Epithelial cell of proximal tubule (primary cell): ENCODE measurements at places on chromosomes 1 and 21. TPM values are rescaled to one million over a fixed set of nuclear protein-coding genes. Genes with fewer than 3 reads are reported as not detected.
A peak's percentile ranks its signal among the peaks of the same experiment; 100 is the strongest.

DNA sequence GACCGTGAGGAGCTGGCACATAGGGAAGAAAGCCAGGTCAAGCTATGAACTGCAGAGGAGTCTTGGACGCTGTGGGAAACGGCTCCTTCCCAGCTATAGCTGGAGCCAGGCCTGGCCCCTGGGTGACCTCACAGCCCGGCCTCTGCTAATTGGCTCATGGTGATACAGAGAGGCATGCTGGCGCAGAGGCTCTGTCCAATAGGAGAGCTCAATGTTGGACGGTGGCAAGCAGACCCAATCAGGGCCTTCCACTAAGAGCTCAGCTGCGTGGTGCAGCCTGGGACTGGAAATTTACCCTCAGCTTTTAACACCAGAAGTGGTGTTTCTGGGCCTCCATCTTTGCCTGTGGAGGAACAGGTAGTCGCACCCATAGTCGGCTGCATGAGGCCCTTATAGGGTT is 64.4 kb upstream of the GRHL3 start:
- no peak for DNase-seq

DNA sequence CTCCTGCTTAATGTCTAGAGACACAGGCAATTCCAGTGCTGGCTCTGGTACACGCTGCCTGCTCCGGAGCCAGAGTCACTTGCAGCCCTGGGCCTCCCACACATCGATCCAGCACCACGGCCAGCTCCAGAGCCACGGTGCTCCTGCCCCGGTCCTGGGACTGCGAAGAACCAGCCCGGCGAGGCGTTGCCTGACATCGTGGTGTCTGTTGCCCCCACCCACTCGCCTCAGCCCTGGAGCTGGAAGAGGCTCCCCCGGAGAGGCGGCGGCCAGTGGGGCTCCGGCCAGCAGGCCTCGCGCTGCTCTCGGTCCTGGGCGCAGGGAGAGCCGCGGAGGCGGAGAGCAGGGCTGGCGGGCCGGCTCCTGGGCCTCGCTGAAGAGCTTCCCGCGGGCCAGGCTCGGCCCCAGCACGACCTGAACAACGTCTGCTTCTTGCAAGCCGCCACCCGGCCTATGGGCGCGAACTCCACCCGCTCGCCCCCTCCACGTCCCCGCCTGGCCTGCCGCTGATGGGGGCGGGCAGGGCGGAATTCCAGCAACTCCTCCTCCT is 364.8 kb downstream of the CEP170 start:
- no peak for DNase-seq

- peak; percentile 19 for DNase-seq
Observed at GRCh38 chr1:50929376-50929958, 30.6 kb downstream of the FAF1 start.

GRCh38 chr1:218703836-218704235 is 358.7 kb downstream of the TGFB2 start:
- no peak for DNase-seq

DNA sequence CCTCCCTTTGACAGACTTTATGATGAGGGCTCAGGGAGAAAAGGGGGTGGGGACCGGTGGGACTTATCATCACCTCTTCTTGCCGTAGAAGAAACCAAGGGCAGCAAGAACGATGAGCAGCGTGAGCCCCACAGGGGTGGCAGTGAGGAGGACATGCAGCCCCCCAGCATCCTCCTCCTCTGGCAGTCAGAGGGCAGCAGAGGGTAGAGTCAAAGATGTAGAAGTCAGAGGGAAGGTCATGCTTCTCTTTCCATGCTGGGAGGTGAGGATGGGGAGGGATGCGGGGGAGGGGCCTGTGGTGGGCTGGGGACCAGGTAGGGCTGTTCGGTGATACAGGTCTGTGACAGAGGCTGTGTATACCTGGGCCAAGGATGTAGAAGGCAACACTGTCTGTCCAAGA is 14.8 kb downstream of the INSRR start:
- DNase-seq = no peak

- no peak for DNase-seq
Observed at GRCh38 chr21:26177187-26177586, 6.6 kb upstream of the APP start.

DNA sequence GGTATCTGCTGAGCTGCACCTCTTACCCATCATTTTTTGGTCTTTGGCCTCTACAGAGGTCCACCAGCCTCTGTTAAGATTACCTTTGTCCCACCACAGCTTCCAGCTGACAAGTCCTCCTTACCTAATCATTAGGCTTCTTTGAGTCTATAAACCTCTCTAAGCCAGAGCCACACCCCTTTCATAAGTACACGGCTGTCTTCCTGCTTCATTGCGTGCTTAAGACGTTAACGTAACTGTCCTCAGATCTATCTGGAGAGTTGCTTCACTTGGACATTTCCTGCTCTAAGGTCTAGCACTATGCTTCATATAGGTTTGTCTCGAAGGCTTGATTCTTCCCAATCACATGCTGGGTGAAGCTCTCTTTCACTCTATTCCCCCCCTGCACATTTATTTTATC is 71.0 kb upstream of the CACHD1 start:
- no peak for DNase-seq

DNA sequence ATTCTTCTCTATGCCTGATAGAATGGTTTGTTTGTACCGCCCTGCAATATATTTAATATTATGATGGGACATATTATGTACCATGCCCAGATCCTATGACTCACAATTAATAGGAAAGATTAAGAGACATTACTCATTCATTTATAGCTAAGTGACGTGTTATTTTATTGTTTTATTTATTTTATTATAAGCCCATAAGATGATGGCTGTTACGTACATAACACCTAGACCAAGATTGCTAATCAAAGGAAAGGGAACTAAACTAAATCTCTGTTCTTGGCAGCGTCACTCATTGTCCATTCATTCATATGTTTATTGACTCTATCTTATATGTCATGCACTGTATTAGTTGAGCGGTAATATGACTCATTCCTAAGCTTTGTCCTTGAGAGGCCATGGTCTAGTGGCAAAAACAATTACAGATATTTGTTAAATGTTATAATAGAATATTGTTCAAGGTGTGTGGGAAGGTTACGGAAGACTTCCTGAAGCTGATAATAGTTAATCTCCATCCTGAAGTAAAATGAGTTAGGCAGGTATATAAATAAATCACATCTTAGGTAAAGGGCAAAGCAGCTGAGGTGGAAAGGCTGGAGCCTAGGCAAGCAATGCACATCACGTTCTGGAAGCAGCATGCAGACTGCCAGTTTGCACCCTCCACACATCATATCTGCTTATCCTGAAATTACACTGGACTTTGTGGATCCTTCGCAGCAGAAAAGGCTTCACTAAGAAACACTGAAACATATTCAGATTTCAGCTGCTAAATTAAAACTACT is 16.6 kb upstream of the CD55 start:
- DNase-seq = no peak

GRCh38 chr1:205030896-205031295 is 12.1 kb upstream of the CNTN2 start:
- DNase-seq = no peak

CCDC27 gene
- not detected in 2 replicates for total RNA-seq

CFAP74 gene
- total RNA-seq = not detected in 2 replicates
